Glutamatergic neuron (in vitro differentiated cells): ENCODE measurements at places on chromosomes 5 and 9. TPM values are rescaled to one million over a fixed set of nuclear protein-coding genes. Genes with fewer than 3 reads are reported as not detected.

EMB gene
- total RNA-seq: 19.7 TPM

- H3K27ac ChIP-seq: peak overlapping the region; percentile 70
- no peak overlapping the region for H3K4me3 ChIP-seq
- no peaks in the 10 kb centered on the region for H3K27me3 ChIP-seq
Measured at GRCh38 chr5:84253946-84254345, 130.7 kb downstream of the EDIL3 start.

MED27 gene
- 45.0 TPM for total RNA-seq

DNA sequence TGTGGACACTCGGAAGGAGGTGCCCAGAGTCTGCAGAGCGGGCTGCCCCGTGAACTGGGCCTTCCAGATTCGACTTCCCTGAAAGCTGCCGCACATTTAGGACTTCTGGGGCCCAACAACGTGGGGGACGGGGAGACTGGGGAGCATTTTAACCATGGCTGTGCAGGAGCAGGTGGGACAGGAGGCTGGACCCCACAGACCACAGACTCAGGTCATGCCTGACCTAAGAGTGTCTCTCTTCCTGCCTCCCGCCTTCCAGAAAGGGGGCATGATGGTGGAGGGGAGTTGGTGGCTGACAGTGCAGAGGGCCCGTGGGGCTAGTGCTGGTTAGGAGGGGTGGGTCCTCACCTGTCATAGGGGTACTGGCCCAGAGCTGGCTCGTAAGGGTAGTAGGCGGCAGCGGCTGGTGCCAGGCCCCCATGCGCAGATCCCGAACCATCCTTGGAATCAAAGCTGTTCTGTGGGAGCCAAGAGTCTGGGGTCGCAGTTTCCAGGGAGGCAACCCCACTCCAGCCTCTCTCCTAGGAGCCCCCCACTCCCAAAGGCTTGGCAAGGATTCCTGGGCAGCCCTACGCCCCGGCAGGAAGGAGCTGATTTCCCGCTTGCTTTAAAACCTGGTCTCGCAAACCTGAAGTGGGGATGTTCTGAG is 2.2 kb downstream of the IRX4 start:
- H3K27me3 ChIP-seq: peaks cover 32% of the 10 kb centered on the region
- no peak overlapping the region for H3K27ac ChIP-seq
- no peak for DNase-seq
- H3K4me1 ChIP-seq: peaks cover 4% of the 10 kb centered on the region

SLC45A2 gene
- 0.76 TPM for total RNA-seq

ISOC1 gene
- 4.8 TPM for total RNA-seq

DNA sequence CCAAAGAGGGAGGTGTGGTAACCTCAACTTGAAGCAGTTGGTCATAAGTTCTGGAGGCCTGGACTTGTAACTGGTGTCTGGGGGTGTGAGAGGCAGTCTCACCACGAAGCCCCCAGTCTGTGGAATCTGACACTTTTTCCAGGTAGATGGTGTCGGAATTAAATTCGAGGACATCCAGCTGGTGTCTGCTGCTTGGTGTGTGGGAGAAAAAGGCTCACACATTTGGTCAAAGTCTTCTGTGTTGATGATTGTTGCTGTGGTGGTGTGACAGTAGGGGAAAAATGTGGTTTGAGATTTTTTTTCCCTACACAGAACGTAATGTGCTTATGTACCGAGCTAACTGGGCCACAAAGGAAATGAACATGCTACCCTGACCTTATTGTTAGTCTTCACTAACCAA is 251.9 kb downstream of the MAT2B start:
- no peaks in the 10 kb centered on the region for H3K36me3 ChIP-seq
- H3K27ac ChIP-seq: no peak overlapping the region
- no peak for DNase-seq

DNA sequence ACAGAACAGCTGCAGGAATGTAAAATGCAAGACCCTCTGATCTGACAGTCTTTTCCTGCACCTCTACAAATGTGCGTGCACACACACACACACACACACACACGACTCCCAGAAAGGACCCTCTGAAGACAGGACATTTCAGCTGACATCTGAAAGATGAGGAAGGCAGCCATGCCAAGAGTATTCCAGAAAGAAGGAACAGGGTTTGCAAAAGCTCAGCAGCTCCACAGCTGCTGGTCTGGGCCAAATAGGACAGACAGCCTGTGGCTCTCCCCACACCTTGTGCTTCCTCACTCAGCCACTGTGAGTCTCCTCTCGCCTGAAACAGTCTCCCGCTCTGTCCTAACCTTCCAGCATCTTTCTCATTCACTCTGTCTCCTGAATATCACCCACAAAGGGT is 189.0 kb downstream of the PALM2AKAP2 start:
- H3K4me1 ChIP-seq: peaks cover 18% of the 10 kb centered on the region
- H3K27me3 ChIP-seq: peaks cover 2% of the 10 kb centered on the region
- H3K27ac ChIP-seq: peak overlapping the region; percentile 37

GRCh38 chr5:102594192-102594591 is 95.4 kb upstream of the SLCO6A1 start:
- H3K27me3 ChIP-seq: no peaks in the 10 kb centered on the region
- no peak for DNase-seq
- no peak overlapping the region for H3K4me3 ChIP-seq
- H3K4me1 ChIP-seq: no peaks in the 10 kb centered on the region
- H3K27ac ChIP-seq: no peak overlapping the region
- peaks cover 5% of the 10 kb centered on the region for H3K36me3 ChIP-seq

GRCh38 chr9:137030538-137031527 is 1.1 kb downstream of the FUT7 start:
- peaks cover 2% of the 10 kb centered on the region for H3K4me1 ChIP-seq
- peaks cover 12% of the 10 kb centered on the region for H3K27me3 ChIP-seq
- no peak overlapping the region for H3K4me3 ChIP-seq
- H3K27ac ChIP-seq: no peak overlapping the region

DNA sequence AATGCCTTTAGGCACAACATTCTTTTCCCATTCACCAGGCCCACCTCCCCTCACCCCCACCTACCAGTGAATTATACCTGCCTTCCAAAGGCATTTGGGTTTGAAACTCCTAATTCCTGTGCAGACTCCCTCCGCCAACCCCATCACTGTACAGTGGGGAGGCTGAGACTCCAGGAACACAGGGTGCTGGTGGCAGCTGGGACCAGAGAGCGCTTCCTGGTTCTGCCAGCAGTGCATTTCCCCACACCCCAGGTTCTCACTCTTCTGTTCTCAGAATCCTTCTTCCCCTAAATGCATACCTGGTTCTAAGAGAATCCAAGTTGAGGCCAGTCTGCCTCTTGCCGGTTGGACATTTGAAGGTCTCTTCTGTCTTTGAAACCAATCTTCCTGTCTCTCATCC is 21.1 kb downstream of the SLC36A2 start:
- H3K36me3 ChIP-seq: no peaks in the 10 kb centered on the region
- no peak overlapping the region for H3K27ac ChIP-seq
- DNase-seq: no peak
- no peaks in the 10 kb centered on the region for H3K27me3 ChIP-seq
- H3K4me3 ChIP-seq: no peak overlapping the region

PCDHA5 gene
- 11.8 TPM for total RNA-seq

- H3K4me3 ChIP-seq: no peak overlapping the region
- no peaks in the 10 kb centered on the region for H3K36me3 ChIP-seq
- no peaks in the 10 kb centered on the region for H3K4me1 ChIP-seq
- H3K27me3 ChIP-seq: no peaks in the 10 kb centered on the region
- DNase-seq: no peak
Measured at GRCh38 chr9:22037954-22038690, 29.0 kb upstream of the CDKN2B start.

- H3K27ac ChIP-seq: no peak overlapping the region
- peak overlapping the region; percentile 35 for H3K4me3 ChIP-seq
- H3K4me1 ChIP-seq: peaks cover 7% of the 10 kb centered on the region
- H3K36me3 ChIP-seq: no peaks in the 10 kb centered on the region
- peaks cover 60% of the 10 kb centered on the region for H3K27me3 ChIP-seq
Measured at GRCh38 chr9:21968331-21969010, 25.7 kb downstream of the CDKN2A start.

ANKDD1B gene
- total RNA-seq: 2.3 TPM

- H3K4me3 ChIP-seq: no peak overlapping the region
- peaks cover 2% of the 10 kb centered on the region for H3K27me3 ChIP-seq
- DNase-seq: no peak
- H3K36me3 ChIP-seq: peaks cover 5% of the 10 kb centered on the region
- H3K4me1 ChIP-seq: peaks cover 20% of the 10 kb centered on the region
Measured at GRCh38 chr9:89978185-89978584, 373.4 kb downstream of the GADD45G start.

FOXI1 gene
- not detected for total RNA-seq

SHC3 gene
- total RNA-seq: 0.83 TPM

DNA sequence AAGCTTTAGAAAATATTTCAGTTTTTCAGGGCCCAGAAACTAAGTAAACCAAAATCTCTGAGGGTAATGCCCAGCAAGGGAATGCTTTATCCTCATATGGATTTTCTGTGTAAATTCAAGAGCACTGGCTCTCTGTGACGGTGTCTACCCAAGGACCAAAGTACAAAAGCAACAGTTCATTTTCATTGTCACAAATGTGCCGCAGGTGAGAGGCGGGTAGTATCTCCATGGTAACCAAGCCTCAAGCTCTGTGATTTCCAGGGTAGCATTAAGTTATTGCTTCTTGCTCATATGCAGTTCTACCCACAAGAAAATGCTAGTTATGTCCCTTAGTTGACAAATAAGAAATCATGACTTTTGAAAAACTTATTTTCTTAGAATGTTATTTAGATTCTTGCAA is 164.3 kb downstream of the MTRR start:
- no peaks in the 10 kb centered on the region for H3K27me3 ChIP-seq
- no peak overlapping the region for H3K27ac ChIP-seq
- no peaks in the 10 kb centered on the region for H3K4me1 ChIP-seq
- no peak overlapping the region for H3K4me3 ChIP-seq
- no peak for DNase-seq

DNA sequence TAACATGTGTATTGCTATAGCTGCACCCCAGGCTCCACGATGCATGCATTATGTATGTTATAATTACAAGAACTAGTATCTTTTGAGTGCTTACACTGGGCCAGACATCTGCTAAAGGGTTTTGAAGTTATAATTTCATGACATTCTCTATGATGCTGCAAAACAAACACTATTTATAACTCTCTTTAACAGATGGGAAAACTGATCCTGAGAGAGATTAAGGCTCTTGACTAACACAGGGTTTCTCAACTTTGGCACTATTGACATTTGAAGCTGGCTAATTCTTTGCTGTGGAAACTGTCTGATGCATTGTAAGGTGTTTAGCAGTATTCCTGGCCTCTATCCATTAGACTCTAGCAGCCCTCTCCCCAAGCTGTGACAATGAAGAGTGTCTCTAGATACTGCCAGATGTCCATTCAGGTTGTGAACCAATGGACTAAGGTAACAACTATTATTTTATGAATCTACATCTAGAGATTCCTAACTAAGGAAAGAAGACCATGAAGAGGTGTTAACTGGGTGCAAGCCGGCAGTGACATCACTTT is 258.6 kb downstream of the ASTN2 start:
- no peak overlapping the region for H3K4me3 ChIP-seq
- peaks cover 1% of the 10 kb centered on the region for H3K27me3 ChIP-seq
- H3K27ac ChIP-seq: no peak overlapping the region

DNA sequence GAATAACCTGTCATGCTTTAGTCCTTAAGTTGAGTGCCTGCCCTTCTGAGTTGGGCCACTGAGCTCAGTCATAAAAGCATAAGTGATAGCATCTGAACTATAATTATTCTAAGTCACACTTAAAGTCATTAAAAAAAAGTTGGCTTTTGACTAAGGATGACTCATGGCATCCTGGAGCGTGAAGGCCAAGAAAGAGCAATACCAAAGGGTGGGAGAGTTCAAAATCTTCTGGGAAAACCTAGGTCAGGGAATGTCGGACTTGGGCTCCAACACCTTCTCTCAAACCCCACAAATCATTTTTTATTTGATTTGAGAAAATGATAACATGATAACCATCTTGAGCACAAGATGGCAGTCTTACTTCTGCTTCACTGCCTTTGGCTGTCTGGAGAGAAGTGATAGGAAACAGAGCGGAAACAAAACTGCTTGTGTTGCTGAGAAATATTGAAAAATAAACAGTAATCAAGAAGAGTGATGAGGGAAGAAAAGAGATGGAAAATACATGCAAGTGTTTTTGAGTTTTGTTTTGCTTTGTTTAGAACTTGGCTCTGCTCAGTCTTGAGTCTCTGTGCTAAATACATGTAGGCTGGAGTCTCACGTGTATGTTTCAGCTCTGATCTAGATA is 16.9 kb upstream of the NTRK2 start:
- H3K4me1 ChIP-seq: no peaks in the 10 kb centered on the region
- no peak for DNase-seq
- H3K27ac ChIP-seq: no peak overlapping the region

DNA sequence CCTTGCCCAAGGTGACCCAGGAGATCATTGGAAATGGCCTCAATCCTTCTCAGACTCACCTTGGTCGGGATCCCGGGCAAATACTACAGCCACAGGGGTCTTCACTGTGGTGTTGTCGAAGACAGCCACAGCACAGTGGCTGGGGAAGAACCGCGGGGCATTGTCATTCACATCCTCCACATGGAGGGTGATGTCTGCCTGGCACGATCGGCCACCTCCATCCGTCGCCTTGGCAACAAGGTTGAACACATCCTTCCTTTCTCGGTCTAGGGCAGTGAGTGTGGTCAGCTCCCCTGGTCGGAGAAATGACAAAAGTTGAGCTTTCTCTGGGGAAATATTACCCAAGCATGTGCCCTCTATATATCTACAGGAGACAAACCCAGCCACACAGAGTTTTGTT is 56.8 kb downstream of the FAT2 start:
- peaks cover 4% of the 10 kb centered on the region for H3K27me3 ChIP-seq
- no peak overlapping the region for H3K27ac ChIP-seq
- H3K36me3 ChIP-seq: no peaks in the 10 kb centered on the region
- no peak for DNase-seq
- H3K4me1 ChIP-seq: no peaks in the 10 kb centered on the region
- no peak overlapping the region for H3K4me3 ChIP-seq

TAF1L gene
- total RNA-seq: not detected
